ENCODE measurements at places on chromosomes 1 and 21. TPM values are rescaled to one million over a fixed set of nuclear protein-coding genes. Genes with fewer than 3 reads are reported as not detected.

Gene IL24
- total RNA-seq: not detected

Gene TSPAN2
- total RNA-seq: 9.5 TPM

Gene SELP
- 18.5 TPM for total RNA-seq

Gene OR2L2
- total RNA-seq: 0.14 TPM

Gene ITLN1
- 6.4 TPM for total RNA-seq

Gene FAM72B
- total RNA-seq: 1.4 TPM

DNA sequence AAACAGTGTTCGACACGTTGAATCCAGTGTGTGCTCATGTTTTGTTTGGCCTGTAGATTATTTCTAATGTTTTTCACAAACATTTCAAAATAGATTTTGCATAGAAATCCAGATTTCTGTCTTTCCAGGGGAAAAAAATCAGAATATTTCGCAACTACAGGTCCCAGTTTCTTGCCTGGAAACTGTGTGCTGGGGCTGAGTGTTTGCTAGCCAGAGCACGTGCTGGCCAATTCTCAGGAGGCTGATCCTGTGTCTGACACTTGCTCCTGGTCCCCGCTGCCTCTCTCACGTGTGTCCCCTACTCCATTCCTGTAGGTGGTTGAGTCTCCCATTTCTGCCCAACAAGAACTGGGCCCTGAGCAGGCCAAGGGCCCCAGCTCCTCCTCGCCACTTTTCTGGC lies 2.4 kb downstream of the MAB21L3 start:
- DNase-seq: peak; percentile 37

DNA sequence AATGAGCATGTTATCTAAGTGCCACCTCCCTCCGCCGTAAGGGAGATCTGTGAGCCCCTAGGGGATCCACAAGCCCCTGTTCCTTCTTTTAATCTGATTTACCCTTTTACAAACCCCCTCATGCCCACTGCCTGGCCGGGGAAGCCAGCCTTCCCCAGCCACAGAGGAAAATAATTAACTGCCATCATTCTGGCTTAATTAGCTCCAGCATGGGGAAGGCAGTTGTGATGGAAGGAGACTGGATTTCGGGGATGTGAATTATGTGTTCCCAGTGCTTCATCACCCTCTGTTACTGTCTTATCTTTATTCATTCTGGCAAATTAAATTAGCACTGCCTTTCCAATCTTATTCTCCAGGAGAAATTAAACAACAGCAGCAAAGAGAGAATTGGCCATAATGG lies 135.8 kb downstream of the PTPRU start:
- no peak for DNase-seq

DNA sequence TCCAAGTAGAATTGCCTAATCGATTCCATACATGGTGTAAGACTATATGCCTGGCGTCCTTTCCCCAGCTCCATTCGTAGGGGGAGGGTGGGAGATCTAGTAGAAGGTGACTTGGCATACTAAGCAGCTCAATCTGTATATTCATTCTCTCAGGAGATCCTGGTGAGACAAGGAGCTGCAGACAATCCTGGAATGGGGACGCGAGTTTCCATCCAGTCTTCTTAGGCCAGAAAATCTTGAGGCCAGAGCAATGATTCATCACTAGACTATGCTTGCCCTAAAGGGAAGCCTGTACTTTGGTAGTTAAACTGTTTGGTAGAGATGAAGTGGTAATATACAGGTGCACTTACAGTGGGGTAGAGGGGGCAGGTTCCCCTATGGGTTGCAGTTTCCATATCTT lies 468.7 kb downstream of the ADGRL2 start:
- DNase-seq: no peak

DNA sequence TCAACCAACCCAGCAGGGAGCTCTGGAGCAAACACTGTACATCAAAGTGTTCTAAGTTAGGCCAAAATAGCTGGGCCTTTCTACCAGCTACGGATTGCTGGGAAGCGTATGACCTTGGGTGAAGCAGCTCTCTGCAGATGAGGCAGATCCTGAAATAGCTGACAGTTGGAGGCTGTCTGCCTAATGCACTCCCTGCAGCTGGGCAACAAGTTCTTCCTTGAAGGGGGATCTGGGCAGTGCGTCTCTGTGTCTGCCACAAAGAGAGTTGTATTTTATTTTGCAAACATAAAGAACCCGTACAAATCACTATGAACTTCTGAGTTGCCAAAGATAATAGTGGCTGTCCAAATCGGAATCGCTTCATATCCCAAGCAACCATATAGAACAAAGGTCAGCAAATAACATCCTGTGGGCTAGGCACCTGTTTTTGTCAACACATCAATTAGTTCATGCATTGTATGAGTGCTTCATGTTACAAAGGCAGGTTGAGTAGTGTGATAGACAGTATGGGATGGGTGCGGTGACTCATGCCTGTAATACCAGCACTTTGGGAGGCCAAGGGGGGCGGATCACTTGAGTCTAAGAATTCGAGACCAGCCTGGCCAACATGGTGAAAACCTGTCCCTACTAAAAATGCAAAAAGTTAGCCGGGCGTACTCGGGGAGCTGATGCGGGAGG lies 29.1 kb upstream of the KLF17 start:
- no peak for DNase-seq

- no peak for DNase-seq
Measured at GRCh38 chr1:76289692-76290091, 215.1 kb downstream of the ST6GALNAC3 start.

- no peak for DNase-seq
Measured at GRCh38 chr1:218778257-218779126, 395.2 kb upstream of the LYPLAL1 start.

DNA sequence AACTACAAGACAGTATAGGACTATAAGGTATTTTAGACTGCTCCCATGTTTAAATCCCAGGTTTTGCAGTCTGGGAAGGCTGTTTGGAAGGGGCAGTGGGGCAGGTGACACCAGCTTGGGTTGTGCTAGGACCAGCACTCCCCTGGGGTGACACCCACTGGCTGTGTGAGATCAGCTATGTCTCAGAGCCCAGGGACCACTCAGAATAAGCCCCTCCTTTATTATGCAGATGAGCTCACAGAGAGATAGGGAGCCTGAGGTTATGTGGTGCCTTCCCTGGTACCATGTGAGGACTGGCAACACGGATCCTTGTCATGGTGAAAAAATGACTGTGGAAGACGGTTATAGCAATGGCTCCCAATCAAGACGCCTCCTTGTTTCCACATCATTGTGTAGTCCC lies 71.0 kb downstream of the NENF start:
- no peak for DNase-seq

DNA sequence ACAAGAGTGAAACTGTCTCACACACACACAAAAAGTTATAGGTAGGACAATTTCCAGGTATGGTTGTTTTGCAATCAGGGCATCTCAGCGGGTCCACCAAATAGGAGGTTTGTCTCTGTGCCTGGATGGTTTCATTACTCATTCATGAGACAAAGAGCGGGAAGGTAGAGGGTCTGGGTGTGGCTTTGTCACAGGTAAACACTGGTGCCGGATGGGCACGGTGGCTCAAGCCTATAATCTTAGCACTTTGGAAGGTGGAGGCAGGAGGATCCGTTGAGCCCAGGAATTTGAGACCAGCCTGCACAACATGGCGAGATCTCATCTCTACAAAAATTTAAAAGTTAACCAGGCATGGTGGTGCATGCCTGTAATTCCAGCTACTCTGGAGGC lies 16.3 kb upstream of the ERVH48-1 start:
- DNase-seq: no peak

GRCh38 chr1:203126151-203126865 lies 1.2 kb upstream of the ADORA1 start:
- no peak for DNase-seq

DNA sequence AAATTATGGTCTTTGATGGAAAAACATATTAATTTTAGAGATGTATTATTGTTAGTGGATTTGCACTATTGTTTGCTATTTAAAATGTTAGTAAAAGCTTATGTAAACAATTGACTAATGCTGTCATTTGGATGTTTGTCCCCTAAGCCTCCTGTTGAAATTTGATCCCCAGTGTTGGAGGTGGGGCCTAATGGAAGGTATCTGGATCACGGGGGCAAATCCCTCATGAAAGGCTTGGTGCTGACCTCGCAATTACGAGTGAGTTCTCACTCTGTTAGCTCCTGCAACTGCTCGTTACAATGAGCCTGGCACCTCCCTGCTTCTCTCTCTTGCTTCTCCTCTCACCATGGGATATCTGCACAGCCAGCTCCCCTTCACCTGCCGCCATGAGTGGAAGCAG lies 14.3 kb downstream of the TMEM35B start:
- DNase-seq: no peak

- DNase-seq: no peak
Measured at GRCh38 chr21:39282911-39283310, 30.5 kb downstream of the BRWD1 start.

- no peak for DNase-seq
Measured at GRCh38 chr1:67459068-67459467, 28.9 kb upstream of the SERBP1 start.

DNA sequence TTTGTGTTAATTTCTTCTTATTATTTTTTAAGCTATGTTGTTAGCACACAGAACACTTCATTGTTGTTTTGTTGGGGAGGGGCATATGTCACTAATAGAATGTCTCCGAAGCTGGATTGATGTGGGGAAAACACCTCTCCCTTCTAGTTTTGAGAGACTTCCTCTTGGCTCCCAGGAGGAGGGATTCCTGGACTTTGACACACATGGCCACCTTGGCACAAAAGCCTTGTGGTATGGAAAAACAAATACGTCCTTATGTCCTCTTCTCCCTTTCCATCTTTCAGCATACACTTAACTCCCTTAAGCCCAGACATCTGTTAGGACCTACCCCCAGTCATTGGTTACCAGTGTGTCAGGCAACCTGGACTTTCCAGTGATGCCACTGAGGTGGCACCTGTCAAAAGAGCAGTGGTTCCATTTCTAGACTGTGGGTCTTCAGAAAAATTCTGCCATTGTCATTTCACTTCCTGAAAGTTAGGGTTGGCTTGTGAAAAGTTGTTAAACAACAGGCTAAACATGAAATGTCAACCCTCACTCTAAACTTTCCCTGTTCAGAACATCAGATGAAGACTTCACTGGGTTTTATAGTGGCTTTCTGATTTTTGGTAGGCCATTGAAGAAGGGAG lies 12.5 kb upstream of the ABCB10 start:
- no peak for DNase-seq

DNA sequence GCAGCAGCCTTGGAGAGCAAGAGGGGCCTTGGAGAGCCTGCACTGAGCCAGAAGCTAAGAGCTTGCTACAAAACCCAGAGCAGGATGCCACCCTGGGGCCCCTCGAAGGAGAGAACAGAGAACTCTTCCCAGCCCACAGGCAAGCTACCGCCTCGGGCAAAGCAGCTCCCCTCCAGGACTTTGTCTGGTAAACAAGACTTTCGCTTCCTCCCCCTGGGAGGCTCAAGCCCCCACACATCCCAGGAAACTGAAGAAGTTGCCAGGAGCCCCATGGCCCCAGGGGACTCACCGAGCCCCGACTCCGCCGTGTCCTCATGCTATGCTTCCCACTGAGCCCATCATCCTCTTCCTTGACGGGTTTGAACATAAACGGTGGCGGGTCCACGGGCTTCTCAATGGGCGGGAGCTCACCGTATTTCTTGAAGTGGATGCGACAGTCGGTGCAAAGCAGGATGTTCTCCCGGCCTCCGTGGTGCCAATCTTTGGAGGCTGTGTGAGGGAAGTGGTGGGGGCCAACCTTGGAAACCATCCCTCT lies 45.9 kb downstream of the SLC45A1 start:
- no peak for DNase-seq

DNA sequence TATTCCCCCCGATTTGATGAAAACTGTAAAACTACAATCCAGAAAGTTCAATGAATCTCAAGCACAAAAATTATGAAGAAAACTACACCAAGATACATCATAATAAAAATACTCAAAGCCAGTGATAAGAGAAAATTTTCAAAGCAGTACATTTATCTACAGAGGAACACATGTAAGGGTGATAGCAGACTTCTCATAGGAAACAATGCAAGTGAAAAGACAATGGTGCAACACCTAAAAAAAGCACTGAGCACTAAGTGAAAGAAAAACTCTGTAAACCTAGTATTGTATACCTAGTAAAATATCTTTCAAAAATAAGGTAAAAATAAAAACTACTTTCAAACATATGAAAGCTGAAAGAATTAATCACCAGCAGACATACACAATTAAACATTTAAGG lies 76.1 kb upstream of the IRF2BP2 start:
- no peak for DNase-seq

GRCh38 chr1:204085876-204086275 lies 13.0 kb downstream of the SOX13 start:
- no peak for DNase-seq

DNA sequence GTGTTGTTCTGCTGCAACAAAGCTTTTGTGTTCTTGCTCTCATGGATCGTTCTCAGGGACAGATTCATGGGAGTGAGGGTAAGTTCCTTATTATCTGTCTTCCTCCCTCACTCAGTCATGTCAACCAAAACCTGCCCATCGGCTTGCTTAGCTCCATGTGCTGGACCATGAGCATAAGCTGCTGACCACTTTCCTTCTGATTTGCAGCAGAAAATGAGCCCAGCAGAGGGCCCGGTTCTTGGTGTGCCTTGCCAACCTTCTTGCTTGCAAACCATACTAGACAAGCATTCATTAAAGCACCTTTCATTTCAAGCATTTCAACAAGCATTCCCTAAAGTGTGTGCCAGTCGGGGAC lies 64.0 kb upstream of the COA6 start:
- no peak for DNase-seq

DNA sequence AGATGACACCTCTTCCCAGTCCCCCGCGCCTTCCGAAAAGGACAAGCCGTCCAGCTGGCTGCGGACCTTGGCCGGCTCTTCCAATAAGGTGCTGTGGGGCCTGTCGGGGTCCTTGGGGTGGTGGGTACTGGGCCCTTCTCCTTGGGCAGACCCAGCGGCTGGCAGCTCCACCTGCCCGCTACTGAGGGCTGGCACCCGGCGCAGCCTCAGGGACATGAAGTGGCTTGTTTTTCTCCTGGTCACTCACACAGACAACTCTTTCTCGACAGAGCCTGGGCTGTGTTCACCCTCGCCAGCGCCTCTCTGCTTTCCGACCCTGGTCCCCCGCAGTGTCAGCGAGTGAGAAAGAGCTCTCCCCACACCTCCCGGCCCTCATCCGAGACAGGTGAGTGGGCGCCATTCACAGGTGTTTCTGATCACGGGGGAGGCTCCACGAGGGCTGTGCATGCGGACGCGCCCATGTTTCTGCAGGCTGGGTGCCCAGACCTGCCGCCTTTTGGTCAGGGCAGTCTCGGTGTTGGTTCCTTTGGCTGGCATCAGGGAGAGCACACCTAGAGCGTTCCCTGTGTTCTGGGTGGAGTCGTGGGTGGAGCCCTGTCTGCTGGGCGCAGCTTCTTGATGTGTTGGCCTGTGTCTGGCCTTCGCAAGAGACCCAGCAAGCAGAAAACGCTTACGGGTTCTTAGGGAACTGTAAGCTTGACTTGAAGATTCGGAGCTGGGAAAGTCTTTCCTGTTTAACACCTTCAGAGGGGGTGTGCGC lies 75.1 kb downstream of the SKI start:
- DNase-seq: peak; percentile 57

Data from right cardiac atrium (tissue), 5 donors.